ENCODE measurements at places on chromosomes 7 and 10. TPM values are rescaled to one million over a fixed set of nuclear protein-coding genes. Genes with fewer than 3 reads are reported as not detected.

ELN gene
- not detected for total RNA-seq

CYP3A7 gene
- not detected for total RNA-seq

RUFY2 gene
- 9.5 TPM for total RNA-seq

PDK4 gene
- 1.0 TPM for total RNA-seq

SORCS1 gene
- 0.35 TPM for total RNA-seq

GPR26 gene
- total RNA-seq, result not detected

LRIT2 gene
- total RNA-seq, result not detected

DNA sequence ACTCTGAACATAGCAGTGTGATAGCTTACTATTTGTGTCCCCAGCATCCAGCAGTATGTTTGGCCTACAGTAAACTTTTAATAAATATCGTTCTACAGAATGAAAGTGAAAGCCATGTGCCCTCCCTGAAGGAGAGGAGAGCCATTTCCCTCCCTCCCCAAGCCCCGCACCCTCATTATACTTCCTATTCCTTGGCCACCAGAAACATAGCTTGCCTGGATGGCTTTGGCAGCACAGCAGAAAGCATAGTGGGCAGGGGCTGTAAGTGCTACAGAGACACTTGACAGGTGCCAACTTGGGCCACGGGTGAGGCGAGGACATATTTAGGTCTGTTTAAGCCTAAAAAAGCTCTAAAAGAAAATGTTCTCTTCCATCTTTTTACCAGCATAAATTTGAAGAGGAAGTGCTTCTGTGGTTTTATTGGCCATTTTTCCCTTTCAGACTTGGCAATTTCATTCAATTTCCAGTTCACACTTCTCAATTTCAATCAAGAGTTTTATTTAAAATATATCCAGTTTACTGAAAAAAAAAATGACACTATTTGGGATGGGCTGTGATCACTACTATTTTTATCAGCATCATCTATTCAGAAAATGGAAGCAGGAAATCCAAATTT, 12.7 kb downstream of the HHEX start:
- peak; percentile 36 for DNase-seq

GRCh38 chr10:24790599-24790998, 66.9 kb upstream of the ARHGAP21 start:
- no peak for DNase-seq

DNA sequence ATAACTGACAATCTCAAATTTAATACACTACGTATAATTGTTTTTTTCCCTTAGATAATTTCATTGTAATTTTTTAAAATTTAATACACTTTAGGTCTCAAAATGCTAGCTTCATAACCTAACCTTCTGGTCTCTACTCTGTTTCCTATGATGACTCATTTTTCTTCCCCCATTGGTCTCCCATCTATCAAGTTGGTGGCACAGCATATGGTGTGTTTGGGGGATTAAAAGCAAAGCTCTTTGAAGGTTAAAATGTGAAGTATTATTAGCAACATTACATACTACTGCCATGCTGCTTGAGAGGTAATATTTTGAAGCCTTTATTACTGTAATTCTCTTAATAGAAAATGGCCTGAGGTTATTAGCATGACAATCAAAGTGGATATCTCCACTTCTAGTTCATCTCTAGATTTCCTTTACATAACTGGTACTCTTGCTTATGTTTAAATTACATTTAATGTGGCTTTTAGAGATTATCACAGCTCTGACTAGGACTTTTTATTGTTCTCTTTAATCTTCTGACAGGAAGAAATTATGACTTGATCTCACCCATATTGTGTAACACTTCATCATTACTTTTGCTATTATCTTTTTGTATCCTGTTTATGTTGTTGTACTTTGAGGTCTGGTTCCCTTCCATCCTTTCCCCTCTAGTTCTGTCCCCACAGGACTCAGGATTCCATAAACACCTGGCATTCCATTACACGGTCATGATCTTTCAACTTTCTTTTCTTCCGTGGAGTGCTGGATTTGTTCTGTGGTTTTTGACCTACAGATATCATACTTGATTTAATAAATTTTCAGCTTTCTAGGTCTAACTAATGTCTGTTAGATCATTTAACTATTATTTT, 185.1 kb downstream of the SEMA3D start:
- DNase-seq, result peak; percentile 33

DNA sequence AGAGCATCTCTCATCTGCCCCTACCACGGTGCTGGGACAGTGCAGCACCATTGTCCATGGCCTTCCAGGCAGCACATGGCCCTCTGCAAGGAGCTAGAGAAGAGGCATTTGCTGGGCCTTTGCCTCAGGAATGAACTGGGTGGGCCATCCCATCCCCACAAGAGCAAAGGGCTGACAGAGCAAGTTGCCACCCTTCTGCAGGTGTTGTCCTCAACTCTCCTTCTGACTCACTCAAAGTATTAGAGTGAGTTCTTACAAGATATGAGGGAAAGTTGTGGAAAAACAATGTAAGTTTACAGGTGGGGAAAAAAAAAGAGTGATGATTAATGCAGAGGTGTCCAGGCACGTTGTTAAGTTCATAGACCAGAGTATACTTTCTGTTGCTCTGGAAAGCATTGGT, 261.2 kb downstream of the SKIDA1 start:
- DNase-seq, result no peak

- DNase-seq, result no peak
Measured at GRCh38 chr10:132390921-132391675, 5.9 kb upstream of the PWWP2B start.

- no peak for DNase-seq
Measured at GRCh38 chr10:19247843-19248242, 199.2 kb downstream of the MALRD1 start.

GRCh38 chr10:23283680-23284079, 60.9 kb downstream of the C10orf67 start:
- no peak for DNase-seq

- DNase-seq, result no peak
Measured at GRCh38 chr10:101228153-101228965, 904 bp downstream of the LBX1 start.

DNA sequence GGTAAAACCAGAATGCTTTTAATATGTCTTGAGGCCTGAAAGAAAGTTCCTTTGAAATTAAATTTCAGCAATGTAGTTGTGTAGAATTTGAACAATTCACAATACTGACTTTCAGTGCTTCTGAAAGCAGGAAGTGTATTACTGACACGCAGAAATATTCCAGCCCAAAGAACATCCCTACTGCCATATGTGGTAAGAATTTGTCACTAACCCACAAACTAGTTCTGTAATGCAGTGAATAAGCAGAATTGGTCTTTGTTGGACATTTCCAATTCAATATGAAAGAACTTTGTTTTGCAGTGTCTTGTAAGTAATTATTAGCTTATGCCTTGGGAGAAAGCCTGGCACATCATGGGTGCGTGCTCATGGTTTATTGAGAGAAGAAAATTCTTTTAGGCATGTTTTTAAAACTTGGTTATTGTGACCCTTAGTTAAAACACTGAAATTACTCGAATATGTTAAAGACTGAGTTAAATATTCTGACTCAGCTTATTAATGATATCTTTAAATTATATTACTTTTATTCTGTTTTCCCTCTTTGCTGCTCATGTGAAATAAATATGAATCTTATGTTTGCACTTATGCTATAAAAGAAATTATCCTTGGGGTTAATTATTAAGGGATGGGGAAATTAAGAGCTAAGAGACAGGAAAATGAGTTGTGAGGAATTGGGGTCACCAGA, 33.4 kb downstream of the PTPN12 start:
- peak; percentile 86 for DNase-seq
